Activated T-helper 17 cell treated with anti-CD3 and anti-CD28 coated beads, Interleukin-2, amount 50 U/mL, for 72 hours (primary cell): ENCODE measurements at places on chromosomes 2 and 18.

GRCh38 chr2:99827296-99827999 lies 314.9 kb downstream of the AFF3 start:
- no peak for ATAC-seq

- ATAC-seq: no peak
Measured at GRCh38 chr2:231128541-231128940, 3.7 kb upstream of the HTR2B start.

- ATAC-seq: no peak
Measured at GRCh38 chr18:79283131-79283810, 112.5 kb upstream of the NFATC1 start.

DNA sequence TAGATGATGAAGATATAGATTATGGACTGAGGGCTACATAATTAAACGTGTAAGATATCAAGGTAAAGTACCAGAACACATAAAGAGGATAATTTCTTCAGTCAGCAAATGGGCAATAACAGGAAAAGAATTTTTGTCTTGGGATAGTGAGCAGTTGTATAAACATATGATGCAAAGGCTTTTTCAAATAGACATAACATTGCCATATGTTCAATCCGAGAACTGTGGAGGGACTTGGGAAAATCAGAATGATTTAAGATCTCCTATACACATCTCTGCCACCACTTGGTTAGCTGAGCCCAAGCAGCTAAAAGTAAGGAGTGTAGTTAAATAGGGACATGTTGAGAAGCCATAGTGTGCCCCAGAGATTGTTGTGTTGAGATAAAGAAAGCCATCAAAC lies 287.6 kb upstream of the ZNF521 start:
- ATAC-seq: no peak

- no peak for ATAC-seq
Measured at GRCh38 chr2:43759195-43759594, 14.6 kb upstream of the DYNC2LI1 start.

GRCh38 chr2:47068981-47069627 lies 86.0 kb downstream of the STPG4 start:
- no peak for ATAC-seq

GRCh38 chr18:45658756-45659155 lies 43.5 kb downstream of the SLC14A2 start:
- no peak for ATAC-seq

DNA sequence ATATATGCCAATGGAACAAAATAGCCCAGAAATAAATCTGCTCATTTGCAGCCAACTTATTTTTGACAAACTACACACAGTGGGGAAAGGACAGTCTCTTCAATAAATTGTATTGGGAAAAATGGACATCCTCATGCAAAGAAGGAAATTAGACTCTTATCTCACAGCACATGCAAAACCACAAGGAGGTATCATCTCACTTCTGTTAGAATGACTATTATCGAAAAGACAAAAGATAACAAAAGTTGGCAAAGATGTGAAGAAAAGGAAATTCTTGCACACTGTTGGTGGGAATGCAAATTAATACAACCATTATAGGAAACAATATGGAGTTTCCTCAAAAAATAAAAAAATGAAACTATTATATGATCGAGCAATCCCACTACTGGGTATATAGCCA lies 16.3 kb upstream of the WDR75 start:
- ATAC-seq: no peak

GRCh38 chr18:9771261-9771976 lies 63.3 kb downstream of the RAB31 start:
- peak; percentile 72 for ATAC-seq

DNA sequence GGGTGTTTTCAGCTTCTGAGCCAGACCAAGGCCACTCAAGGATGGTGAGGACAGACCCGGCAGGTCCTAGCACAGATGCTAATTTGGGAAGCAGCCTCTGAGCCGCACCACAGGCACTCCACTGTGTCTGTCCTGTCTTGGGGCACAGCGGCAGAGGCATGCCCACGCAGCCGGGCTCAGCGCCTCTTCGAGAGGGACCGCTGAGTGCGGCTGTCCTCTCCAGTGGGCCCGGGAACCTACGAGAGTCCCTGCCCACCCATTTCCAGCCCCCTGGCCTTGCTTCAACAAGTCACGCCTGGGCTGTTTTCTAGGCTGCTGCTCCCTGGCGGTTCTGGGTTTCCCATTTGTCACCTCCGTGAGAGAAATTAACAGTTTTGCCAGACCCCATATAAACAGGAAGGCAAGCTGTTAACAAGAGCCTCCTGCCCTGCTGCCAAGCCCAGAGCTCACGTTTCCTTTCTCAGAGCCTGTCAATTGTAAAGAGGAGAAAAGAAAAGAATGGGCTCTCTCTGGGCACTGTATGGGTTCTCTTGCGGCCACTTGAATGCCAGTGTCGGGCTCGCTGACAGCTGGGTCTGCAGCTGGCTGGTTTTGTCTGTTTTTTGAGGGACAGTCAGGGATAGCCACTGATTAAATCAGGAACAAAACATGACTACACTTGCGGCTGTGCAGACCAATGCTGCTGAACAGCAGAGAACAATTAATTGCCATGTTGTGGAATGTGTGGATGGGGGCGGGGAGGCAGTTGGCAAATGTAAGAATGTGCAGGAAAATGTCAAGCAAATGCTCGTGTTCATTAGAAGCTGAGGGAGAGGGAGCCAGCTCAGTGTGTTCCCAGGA lies 30.6 kb downstream of the TMEM17 start:
- ATAC-seq: no peak

DNA sequence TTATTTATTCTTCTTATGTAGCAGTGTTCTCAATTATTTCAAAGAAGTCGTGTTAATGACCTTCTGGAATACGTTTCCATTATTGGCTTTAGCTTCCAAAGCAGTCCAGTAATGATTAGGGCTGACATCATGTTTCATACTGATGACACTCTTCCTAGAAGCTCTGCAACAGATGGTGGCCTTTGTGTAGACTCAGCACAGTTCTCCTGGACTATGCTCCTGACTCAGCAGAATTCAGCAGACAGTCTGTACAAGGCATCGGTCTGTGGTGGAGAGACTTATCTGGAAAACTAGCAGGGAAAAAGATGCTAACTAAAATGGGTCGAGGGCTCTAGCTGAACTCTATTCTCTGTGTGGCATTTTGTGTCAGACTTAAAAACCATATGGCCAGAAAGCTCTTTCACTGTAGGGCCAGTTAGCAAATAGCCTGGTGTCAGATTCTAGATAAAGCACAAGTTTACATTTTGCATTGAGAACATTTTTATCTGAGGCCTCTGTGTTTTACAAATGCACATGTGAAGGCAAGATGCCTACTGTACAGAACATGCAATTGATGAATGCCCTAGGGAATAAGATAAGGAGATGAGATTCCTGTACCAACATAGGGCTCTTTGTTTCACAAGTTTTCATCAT lies 35.1 kb downstream of the GULP1 start:
- ATAC-seq: no peak

DNA sequence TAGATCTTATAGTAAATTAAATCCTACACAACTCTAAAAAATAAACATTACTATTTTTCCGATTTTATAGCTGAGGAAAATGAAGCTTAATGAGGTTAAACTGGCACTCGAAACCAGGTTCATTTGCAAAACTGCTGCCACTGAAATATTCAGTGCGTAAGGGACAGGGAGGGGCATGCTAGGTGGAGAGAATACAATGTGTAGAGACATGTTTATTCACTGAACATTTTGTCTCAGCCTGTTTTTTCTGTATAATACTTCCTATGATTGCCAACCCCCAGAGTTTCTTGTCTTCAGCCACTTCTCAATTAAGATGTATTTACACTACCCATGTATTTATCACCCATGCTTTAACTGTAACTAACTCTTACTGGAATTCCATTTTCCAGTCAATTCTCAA lies 31.6 kb upstream of the ZNF804A start:
- ATAC-seq: no peak

DNA sequence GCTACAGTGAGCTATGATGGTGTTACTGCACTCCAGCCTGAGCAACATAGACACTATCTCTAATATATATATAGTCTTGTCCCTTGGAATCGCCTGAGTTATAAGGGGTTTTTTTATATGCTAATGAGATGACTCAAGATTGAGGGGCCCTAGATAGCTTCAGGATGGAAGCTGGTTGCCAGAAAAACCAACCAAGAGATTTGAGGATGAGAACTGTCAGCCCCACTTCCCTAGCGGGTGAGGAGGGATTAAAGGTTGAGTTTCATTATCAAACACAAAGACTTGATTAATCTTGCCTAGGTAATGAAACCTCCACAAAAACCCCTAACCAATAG lies 12.6 kb upstream of the GALM start:
- ATAC-seq: peak; percentile 61

DNA sequence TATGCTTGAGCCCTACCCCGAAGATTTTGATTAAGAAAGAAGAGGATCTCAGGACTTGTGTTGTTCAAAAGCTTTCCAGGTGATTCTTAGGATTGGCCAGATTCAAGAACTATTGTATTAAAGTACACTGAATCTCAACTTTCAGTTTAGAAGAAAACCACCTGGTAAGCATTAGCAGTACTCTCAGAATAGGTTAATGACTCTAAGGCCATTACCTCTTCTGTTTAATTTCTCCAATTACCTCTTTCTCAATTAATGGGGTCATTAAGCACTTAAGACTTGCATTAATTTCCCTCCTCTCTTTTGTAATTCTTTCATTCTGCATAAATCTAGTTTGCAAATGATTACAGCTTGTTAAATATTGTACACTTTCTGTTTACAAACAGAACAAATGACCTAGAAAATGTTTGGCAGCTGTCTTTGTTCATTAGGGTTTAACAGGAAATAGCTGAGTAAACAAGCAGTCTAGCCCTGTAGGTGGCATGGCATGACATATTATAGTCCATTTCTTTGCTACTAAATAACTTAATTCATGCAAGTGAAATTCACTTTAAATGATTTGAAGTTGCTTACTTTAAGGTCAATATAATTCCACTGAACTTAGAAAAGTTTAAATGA lies 20.4 kb upstream of the TDRD15 start:
- ATAC-seq: no peak

- ATAC-seq: no peak
Measured at GRCh38 chr2:88239781-88240180, 69.6 kb downstream of the THNSL2 start.

DNA sequence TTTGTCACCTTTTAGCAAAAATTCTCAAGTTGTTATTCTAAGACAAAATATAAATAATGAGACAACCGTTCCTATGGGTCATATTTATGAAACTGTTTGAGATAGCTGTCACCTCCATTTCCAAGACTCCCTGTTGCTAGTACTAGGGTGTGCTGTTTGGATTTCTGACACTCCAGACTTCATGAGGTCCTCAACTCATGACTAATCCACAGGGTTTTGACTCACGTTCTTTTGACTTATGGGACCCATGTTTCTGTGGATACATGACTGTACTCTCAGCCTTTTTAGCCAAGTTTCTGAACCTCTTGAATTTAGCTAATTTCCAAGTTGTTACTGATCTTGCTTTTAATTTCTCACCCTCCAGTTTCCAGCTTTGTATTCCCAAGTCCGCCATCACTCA lies 178.7 kb upstream of the FAM98A start:
- no peak for ATAC-seq

- ATAC-seq: no peak
Measured at GRCh38 chr18:35688757-35689156, 107.2 kb downstream of the GALNT1 start.

- no peak for ATAC-seq
Measured at GRCh38 chr18:26667046-26667445, 118.7 kb upstream of the KCTD1 start.

- ATAC-seq: no peak
Measured at GRCh38 chr18:62678847-62679485, 36.4 kb upstream of the PHLPP1 start.

DNA sequence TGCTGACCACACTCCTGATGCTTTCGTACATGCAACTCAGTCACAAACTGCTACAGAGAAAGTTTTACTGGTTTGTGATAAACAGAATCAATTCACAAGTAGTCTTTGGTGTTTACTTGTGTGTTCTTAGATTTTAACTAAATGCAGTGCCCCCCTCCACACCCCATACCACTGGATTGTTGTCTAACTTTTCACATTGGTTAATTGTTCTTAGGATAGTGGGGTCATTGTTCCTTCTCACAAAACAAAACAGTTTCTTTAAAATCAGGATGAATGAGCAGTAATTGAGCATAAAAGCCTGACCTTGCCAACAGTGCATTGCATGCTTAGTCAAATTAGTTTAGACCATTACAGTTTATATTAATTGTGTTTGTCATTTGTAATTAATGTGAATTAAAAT lies 14.1 kb upstream of the PNPT1 start:
- ATAC-seq: no peak

DNA sequence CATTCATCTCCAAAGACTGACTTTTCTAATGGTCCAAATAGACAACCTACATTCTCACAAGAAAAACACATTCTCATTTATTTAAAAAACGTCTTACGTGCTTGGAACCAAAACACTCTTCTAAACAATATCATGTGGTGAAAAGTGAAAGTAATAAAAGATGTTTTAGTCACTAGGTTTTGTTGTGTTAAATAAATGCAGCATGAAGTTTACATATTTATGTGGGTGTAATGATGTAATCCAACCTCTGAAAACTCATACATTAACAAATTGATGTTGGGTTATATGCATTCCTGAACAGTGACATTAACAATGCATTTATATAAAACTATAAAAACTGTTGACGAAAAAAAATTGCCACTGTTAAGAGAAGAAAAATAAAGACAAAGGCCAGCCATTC lies 55.1 kb upstream of the ACVR2A start:
- ATAC-seq: no peak
